Thoracic aorta (tissue), 2 donors: ENCODE measurements at places on chromosomes 6 and 20. TPM values are rescaled to one million over a fixed set of nuclear protein-coding genes. Genes with fewer than 3 reads are reported as not detected.
A peak's percentile ranks its signal among the peaks of the same experiment; 100 is the strongest.

- no peaks in the 10 kb centered on the region for H3K27me3 ChIP-seq
- H3K27ac ChIP-seq, result no peak overlapping the region
- no peak overlapping the region for H3K4me3 ChIP-seq
- peaks cover 19% of the 10 kb centered on the region for H3K4me1 ChIP-seq
- no peaks in the 10 kb centered on the region for H3K36me3 ChIP-seq
Measured at GRCh38 chr6:53947780-53948179, 153.0 kb downstream of the LRRC1 start.

GRCh38 chr20:18650224-18650623 is 62.4 kb downstream of the DTD1 start:
- H3K36me3 ChIP-seq, result no peaks in the 10 kb centered on the region
- H3K27me3 ChIP-seq, result no peaks in the 10 kb centered on the region
- H3K27ac ChIP-seq, result no peak overlapping the region
- DNase-seq, result no peak

DNA sequence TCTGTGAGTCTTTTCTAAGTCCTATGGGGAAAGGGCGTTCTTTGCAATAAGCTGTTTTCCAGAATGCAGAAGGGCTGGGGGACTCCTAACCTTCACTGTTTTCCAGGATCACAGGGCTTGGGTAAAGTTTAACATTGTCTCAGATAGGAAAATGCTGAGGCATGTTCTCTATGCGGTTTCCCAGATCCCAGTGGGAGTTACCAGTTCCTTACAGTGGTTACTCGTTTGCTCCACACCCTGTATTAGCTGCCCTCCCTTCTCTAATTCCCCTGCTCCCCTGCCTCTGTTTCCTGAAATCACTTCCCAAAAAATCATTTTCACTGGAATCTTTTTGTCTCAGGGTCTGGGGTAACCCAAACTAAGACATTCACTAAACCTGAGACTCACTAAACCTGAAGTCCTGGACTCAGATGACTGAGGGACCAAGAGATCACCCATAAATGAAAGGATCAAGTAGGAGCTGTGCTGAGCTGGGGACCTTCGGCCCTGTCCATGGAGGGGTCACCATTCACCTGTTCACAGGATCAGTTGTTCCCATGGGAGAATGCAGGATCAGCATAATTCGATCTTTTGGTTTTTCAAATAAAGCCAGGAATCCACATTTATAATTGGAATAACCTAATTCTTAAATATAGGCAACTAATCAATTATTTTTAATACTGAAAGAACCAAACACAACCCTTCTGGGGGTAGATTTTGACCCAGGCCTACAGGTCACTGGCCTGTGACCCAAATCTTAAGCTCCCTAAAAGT is 76.2 kb downstream of the ISM1 start:
- no peaks in the 10 kb centered on the region for H3K27me3 ChIP-seq
- no peak for DNase-seq
- H3K27ac ChIP-seq, result no peak overlapping the region
- H3K4me1 ChIP-seq, result no peaks in the 10 kb centered on the region
- H3K4me3 ChIP-seq, result no peak overlapping the region
- no peaks in the 10 kb centered on the region for H3K36me3 ChIP-seq

DNA sequence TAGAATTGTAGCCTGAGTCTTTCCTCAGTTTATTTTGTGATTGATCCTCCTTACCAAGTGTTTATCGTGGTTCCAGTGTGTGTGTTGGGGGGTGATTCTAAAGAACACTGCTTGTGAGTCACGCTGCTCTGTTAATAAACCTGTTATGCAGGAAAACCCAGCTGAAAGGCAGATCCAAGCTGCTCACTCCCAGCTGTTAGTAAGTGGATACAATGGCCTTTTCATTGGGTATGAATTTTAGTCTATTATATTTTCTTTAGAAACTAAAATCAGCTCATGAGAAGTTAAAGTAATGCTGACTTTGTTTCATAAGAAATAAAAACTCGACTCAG is 12.2 kb upstream of the DSTN start:
- no peaks in the 10 kb centered on the region for H3K36me3 ChIP-seq
- H3K27me3 ChIP-seq, result no peaks in the 10 kb centered on the region
- H3K4me1 ChIP-seq, result peaks cover 68% of the 10 kb centered on the region
- H3K27ac ChIP-seq, result peak overlapping the region; percentile 98

GRCh38 chr6:139549561-139550070 is 175.2 kb upstream of the CITED2 start:
- H3K4me3 ChIP-seq, result no peak overlapping the region
- no peak for DNase-seq
- H3K4me1 ChIP-seq, result peaks cover 33% of the 10 kb centered on the region
- H3K27me3 ChIP-seq, result no peaks in the 10 kb centered on the region

The SNAP25 gene
- total RNA-seq, result 1.3 TPM

DNA sequence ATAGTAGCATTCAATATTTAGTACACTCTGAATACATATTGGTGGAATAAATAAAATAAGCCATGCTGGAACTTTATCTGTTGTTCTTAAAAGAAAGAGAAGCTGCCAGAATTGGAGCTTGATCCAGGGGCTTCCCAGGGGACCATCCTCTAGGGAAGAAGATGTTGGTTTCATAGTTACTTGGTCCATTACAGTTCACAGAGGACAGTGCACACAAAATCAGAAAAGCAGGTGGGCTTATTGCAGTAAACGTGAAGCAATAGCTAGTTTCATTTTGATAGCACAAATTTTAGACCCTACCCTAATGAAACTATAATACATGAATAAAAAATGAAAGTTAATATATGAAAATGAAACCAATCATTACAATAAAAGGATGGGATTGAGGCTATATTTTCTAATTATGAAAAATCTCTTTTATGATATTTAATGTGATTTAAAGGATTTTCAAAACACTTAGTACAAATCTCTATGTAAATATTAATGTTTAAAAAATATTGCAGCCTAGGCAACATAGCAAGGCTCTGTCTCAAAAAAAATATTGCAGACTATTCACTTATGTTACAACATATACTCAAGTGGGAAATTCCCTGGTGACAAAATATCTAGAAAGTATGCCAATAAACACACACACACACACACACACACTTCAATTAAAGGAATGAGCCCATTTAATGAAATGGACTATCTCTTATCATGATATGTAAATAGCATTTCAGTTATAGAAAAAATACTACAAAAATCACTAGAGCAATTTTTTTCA is 227.0 kb upstream of the MARCKS start:
- H3K27ac ChIP-seq, result no peak overlapping the region
- no peak for DNase-seq
- peaks cover 38% of the 10 kb centered on the region for H3K4me1 ChIP-seq

DNA sequence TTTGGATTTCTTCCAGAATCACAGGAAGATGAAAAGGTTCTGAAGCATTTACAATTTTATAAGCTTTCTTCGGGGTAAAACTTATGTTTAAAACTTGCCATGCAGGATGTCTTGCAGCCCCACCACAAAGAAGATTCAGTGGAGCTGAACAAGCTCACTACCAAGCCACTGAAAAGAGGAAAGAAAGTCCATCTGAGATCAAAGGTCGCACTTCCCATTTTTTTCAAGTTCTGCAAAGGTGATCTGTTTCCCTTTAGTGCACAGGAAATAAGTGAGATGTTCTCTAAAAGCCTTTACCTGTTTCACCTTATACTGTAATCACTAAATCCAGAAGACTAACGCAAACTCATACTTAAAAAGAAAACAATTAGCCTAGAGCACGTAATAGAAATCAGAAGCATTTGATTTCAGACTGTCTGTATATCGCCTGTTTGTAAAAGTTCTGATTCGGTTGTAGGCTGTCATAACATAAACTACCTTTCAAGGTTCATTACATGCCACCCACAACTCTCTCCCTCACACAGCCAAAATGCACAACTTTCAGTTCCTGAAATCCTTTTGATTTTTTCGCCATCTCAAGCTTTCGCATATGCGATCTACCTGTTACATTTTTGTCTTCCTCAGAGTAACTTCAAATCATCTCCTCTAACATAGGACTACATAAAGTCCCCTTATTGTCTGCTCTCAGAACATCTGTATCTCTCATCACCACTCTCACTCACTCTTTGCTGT is 1.8 kb downstream of the ECHDC1 start:
- no peak overlapping the region for H3K27ac ChIP-seq
- peaks cover 37% of the 10 kb centered on the region for H3K4me1 ChIP-seq
- H3K4me3 ChIP-seq, result peak overlapping the region; percentile 93
- no peak for DNase-seq

- no peak overlapping the region for H3K27ac ChIP-seq
- no peak overlapping the region for H3K4me3 ChIP-seq
- DNase-seq, result no peak
- no peaks in the 10 kb centered on the region for H3K27me3 ChIP-seq
- H3K4me1 ChIP-seq, result peaks cover 2% of the 10 kb centered on the region
Measured at GRCh38 chr6:111210194-111210728, 123.0 kb downstream of the SLC16A10 start.

- H3K4me3 ChIP-seq, result no peak overlapping the region
- no peaks in the 10 kb centered on the region for H3K4me1 ChIP-seq
- no peak for DNase-seq
Measured at GRCh38 chr6:165556116-165556843, 106.8 kb downstream of the PDE10A start.

DNA sequence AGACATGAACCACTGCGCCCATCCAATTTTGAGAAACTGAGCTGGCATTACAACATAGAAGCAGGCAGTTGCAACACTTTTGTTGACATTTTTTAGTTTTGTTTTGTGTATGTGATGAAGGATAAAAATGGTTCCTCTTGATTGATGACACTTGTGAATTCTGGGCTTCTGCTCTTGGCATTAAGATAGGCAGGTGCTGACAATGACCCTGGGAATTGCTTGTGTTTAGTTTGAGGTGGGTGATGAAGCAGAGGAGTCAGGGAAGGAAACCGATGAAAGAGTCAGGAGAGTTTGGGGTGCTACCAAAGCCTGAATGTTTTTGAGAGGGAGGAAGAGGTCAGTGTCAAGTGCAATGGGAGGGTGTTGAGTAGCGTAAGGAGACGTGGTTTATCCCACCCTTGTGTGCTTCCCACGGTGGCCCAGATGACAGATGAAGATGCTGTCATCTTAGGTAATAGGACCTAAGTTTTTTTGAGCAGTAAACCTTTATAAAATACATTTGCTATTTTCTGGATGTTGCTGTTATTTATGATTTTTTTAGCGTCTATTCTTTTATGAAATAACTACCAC is 19.4 kb downstream of the CDS2 start:
- no peak for DNase-seq
- H3K36me3 ChIP-seq, result no peaks in the 10 kb centered on the region
- no peak overlapping the region for H3K4me3 ChIP-seq
- no peak overlapping the region for H3K27ac ChIP-seq
- peaks cover 97% of the 10 kb centered on the region for H3K4me1 ChIP-seq

The HLA-DQA1 gene
- 24.4 TPM for total RNA-seq

The CPNE5 gene
- 1.6 TPM for total RNA-seq

The HTR1E gene
- total RNA-seq, result not detected
